ENCODE measurements at places on chromosomes 2 and 18.
A peak's percentile ranks its signal among the peaks of the same experiment; 100 is the strongest.

- DNase-seq, result no peak
Observed at GRCh38 chr2:130743278-130743677, 12.1 kb upstream of the AMER3 start.

GRCh38 chr18:70464343-70465114 is 175.7 kb downstream of the SOCS6 start:
- DNase-seq, result peak; percentile 4

DNA sequence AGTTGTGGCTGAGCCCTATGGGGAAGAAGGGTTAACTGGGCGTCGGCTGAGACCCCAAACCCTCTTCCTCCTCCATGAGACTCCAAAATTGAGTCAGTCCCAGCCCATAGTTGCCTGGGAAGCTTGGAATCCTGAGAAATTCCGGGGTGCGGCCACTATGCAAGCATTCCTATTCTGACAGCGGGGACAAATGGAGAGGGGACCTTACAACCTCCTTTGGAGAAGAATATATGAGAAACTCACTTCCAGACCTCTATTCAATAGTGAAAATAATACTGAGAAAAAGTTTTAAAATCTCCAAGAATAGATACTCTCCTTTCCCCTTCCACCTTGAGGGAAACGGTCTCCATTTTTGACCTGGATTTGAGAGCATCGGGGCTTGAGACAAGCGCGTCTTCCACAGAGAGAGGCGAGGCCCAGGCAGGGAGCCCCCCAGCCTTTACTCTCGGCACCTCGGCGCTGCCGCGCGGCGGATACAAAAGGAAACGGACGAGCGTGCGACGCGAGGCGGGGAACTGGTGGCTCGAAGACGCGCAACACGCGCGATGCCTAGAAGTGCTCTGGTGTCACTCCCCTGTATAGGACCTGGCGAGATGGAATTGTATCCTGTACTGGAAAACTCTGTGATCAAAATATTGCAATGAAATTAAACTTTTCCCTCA is 11.1 kb downstream of the NR4A2 start:
- peak; percentile 28 for DNase-seq

DNA sequence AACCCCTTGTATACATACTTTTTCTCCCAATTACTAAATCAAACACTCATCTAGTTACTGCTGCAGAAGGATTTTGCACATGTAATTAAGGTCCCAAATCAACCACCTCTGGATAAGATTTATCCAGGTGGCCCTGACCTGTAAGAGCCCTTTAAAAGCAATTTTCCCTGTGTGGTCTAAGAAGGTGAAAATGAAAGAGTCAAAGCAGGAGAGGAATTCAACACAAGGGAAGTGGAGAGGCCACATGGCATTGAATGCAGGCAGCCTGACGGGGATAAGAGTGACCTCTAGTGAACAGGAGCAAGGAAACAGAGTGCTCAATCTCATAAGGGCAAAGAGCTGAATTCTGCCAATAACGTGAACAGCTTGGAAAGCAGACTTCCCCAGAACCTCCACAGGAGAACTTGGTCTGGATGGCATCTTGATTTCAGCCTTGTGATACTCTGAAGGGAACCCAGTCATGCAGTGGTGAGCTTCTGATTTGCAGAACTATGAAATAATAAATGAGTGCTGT is 27.2 kb downstream of the PPP3R1 start:
- peak; percentile 12 for DNase-seq

DNA sequence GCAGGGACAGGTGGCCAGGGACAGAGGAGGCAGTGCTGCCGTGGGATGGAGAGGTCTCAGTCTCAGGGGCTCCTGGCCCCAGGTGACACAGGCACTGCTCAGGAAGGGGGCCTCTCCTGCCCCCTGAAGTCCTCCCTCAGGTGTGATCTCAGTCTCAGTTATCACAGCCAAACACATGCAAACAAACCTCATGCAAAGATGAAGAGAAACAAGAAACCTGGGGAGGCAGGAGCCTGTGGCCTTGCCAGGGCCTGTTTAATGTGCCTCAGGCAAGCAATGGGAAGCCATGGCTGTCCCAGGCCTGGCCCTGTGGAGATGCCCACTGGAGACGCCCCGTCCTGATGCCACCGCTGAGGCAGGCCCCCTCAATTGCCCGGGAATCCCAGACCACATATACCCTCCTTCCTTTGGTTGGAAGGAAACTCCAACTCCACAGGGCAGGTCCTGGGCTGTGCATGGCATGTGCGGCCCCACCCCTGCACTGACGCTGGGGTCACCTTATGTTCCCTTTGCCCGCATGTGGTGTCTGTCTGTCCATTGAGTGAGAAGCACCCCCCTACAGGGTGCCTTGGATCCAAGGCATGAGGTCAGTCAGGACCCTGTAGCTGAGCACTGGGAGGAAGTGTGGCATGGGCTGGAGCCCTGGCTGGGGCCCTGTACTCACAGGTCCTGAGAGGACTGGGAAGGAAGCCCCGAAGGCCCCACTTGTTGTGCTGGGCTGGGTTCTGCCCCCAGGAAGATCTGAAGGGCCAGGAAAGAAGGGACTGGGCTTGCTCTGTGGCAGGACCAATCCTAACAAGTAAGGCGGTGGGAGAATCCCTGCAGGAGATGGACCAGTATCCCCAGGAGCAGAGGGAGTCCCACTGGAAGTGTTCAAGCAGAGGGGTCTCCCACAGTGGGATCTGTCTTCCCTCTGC is 68.8 kb upstream of the RAB6C start:
- DNase-seq, result no peak

DNA sequence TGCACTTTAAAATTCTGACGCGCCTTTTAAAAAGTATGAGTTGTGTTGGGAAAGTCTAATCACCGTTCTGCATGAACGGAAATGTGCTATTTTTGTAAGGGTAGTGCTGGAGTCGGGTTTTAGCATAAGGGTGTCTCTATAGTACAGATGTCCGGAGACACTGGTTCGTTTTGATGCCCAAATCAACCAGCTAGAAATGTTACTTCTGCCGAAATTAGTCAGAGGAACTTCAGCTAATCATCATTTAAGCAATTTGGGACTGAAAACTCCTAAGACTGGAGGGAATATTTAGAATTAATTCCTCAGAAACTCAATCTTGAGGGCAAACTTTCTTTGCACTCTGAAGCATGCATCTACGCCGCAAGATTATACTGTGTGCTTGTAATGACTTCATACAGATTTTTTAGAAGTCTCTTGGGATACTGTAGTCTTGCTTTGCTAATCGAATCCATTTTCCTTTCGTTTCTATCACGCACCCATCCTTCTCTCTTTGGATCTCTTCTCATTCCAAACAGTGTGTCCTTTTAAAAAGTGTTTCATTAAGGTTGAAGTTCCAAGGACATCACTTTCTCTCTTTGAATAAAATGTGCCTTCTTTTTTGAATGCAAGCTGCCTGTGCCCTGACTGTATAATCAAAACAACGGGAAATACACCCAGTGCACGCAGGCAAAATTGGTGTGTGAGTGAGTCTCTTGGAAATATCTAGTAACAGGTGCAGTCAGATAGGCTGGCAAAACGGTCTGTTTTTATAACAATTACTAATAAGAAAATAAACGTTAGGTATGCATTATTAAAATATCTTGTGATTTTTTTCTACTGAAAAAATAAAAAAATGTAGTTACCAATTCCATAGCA is 270.9 kb upstream of the TCF4 start:
- no peak for DNase-seq

All from central memory CD4-positive, alpha-beta T cell (primary cell).